ENCODE measurements at places on chromosomes 16 and 17.

DNA sequence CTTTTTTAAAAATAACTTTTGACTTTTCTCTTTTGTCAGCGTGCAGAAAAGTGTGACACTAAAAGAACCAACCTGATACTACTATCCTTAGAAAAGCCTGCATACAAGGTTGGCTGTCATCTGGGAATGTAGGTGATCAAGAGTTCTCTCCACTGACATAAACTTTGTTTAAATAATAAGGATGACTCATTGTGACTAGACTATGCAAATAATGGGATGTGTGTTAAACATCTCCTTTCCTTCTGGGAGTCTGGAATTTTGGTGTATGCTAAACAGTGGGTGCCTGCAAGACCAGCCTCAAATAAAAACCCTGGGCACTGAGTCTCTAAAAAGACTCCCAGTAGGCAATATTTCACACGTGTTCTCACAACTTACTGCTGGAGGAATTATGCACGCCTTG lies 373.4 kb downstream of the CNTNAP4 start:
- DNase-seq, result no peak

DNA sequence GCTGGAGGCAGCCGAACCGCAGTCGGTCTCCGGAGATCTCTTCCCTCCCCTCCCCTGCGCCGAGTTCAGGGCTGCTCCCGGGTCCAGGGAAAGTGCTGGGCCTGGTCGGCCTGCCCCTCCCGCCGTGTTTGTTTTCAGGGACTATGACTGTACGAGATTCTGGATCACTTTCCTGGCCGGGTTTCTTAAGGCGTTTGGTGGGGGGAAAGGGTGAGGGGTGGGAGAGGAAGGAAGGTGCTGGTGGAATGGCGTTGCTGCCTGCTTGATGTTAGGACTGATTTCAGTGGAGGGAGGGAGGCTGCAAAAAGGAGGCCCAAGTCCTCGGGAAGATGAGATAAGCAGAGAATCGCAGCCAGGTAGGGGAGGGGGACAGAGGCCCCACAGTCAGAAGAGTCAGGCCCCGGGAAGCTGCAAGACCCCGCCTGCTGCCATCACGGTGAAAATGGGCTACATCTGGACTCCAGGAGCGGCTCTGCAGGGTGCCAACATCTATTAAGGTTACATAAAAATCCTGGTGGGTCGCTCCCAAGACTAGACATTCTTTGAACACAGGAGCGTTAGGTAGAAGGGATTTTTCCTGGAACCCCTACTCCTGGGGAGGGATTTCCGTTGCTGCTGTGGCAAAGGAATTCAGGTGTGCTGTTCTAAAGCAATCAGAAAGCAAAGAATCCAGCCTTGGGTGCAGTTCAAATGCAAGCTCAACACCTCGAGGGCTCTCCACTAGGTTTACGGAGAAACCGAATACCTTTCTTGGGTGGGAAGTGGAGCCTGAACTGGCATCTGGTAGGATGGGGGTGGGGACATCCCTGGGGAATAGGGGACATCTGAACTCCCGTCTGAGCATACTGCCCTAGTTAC lies 1.2 kb downstream of the ARHGAP44 start:
- no peak for DNase-seq

DNA sequence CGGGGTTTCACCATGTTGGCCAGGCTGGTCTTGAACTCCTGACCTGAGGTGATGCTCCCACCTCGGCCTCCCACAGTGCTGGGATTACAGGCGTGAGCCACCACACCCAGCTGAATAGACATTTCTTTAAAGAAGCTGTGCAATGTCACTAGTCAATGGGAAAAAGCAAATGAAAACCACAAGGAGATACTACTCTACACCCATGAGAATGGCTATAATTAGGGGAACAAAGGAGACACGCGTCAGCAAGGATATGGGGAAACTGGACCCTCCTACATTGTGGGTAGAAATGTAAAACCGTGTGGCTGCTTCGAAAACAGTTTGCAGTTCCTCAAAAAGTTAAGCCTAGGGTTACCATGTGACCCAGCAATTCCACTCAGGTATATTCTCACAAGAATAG lies 103.4 kb downstream of the VPS53 start:
- DNase-seq, result no peak

DNA sequence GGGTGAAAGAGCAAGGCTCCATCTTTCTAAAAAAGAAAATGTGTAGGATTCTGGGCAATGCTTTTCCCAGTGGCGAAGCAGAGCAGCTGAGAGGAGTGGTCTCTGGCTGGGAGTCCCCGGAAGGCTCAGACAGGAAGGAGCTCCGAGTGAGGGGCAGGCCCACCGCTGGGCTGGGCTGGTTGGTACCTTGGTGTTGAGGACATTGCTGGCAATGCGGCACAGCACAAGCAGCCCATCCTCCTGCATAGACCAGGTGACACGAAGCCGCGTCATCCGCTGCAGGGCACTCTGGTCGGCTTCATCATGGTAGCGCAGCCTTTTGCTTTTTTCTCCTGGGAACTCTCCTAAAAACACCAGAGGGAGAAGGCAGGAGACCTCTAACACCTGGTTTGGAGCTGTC lies 63.9 kb downstream of the GTF3C1 start:
- DNase-seq, result no peak

DNA sequence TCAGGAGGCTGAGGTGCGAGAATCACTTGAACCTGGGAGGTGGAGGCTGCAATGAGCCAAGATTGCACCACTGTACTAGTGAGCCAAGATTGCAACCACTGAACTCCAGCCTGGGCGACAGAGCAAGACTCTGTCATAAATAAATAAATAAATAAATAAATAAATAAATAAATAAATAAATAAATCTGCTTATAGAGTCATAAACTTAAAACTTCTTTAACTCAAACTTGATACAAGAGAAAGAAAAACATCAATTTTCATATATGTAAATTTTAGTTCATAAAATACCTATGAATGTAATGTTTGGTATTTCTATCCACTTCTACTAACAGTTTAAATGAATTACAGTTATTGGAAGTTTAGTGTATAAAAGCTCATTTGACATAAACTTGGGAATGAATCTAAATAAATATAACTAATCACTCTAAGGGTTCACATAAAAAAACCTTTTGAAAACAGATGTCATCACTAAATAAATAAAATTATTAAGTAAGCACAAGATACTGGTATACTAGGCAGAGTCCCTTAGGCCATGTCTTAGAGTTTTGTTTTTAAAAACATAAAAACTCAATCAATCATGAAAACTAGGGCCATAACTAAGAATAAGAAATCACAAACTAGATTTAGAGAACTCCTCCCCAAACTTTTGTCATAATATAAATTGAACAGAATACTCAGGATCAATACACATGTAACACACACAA lies 54.1 kb downstream of the SMURF2 start:
- no peak for DNase-seq

DNA sequence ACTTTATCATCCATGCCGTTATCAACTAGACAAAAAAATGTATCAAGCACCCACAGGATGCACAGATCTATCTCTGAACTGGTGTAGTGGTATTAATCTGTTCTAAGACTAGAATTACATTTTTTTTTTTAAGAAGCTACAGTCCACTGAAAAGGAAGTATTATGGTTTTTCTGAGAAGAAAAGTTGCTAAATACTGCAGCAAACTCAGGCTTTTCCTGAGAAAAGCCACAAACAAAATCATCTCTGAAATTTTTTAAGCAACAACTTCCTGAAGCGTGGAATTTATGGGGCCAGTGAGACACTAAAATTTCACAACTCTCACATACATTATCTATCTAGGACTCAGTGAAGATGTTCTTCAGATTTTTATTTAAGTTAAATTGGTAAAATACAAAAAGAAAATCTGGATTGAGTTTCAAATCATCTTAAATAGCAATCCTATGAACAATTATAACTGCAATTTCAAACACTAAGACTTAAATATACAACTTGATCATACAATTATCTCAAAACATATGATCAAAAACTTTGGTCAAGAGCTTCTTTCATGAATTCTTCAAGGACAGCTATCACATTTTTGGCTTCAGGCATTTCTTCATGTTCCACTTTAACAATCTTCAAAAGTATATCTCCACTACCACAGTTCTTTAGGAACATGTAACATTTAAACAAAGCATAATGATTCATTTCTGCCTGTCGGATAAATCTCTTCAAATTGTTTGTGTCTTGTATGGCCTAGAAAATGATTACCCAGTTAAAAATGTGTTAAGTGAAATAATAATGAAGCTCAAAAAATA lies 10.5 kb downstream of the C17orf75 start:
- DNase-seq, result no peak

DNA sequence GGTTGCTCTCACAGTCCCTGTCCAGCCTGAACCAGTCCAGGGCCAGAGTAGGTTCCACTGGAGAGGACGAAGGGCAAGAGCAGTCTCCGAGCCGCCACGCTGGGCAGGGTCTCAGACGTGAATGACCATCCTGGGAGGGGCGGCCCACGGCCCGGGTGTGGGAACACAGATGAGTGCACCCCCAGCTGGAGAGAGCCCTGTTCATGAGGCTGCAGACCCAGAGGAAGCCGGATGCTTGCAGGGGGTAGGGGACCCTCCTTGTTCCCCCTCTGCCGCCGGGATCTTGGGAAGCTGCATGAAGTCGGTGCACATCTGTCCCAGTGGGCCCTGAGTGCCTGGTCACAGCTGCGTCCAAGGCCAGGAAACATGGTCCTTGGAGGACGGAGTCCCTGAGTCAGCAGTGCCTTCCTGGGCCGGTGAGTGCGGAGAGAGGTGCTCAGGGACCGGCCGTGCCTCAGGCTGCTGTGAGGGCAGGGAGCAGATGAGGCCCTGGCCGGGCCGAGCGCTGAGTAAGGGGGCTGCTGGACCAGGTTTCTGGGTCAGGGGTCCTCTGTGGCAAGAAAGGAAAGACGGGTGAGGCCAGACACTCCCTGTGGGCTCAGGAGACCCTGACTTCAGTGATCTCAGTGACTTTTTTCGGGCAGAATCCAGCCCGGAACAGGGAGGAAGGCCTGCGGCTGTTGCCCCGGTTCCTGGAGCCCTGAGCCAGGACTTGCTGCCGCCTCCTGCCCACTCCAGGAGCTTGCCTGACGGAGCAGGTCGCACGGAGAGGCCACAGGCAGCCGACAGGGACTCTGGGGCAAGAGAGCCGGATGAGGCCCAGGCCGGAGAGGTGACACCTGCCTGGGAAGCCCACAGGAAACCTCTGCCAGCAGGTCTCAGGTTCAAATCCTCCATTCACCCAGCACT lies 45.8 kb downstream of the ACTG1 start:
- DNase-seq, result no peak

DNA sequence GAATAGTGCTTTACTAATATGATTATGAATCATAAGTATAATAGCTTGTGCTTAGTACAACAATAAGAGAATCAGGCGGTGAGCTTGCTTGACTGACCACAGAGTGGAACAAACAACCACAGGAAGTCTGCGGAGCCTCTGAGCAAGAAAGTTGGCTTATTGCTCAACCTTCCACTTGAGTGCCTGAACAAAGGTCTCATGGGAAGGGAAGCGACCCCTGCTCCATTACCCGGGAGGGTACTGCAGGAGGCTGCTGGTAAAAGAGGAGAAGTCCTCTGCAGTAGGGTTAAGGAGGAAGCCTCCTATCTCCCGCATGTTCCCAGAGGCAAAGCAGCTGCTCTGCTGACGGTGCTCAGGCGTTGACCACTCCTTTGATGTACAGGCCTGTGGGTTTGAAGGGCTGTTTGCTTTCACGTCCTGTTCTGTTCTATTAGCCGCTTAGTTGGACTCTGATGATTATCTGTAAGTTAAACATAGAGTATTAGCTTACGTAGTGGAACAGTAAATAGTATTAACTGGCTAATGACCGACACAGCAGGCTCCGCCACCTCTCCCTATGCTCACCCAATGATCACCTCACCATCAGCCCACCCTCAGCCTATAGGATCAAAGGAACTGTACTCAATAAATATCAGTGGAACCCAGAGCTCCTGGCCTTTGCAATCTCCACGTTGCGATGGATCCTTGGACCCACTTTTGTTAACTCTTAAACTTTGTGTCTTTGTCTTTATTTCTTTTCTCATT lies 17.5 kb downstream of the ALOX15B start:
- DNase-seq, result peak; percentile 80

DNA sequence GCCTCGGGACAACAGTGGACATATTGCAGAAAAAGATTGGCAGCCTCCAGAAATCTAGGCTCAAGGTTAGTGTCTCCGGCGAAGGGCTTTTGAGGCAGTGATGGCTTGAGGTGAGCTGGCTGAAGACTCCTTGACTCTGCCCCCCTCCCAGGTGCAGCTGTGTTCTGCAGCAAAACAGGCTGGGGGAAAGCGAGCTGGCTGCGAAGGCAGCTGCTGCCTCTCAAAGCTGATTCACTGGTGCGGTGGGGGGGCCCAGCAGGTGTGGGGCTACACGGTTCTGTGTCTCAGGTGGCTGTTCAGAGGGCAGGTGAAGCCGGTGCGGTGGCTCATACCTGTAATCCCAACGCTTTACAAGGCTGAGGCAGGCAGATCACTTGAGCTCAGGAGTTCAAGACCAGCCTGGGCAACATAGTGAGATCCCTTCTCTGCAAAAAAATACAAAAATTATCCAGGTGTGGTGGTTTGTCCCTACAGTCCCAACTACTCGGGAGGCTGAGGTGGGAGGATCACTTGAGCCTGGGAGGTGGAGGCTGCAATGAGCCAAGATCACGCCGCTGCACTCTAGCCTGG lies 22.9 kb downstream of the C16orf96 start:
- no peak for DNase-seq

DNA sequence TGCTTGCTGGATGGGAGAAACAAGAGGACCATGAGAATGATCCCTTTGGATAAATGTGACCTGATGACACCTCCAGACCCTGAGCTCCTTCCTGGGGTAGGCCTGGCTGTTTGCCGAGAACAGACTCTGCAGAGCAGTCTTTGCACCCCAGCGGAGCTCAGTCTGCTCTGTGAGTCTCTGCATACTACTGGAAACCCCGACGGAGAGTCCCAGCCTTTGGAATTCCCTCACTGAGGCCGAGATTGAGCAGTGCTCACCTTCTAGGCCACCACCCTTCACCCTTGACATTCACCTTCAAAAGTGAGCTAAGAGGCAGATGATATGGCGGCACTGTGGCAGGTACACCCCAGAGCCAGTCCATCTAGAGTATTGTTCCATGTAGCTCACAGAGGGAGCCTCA lies 172.2 kb upstream of the CDH13 start:
- DNase-seq, result no peak

DNA sequence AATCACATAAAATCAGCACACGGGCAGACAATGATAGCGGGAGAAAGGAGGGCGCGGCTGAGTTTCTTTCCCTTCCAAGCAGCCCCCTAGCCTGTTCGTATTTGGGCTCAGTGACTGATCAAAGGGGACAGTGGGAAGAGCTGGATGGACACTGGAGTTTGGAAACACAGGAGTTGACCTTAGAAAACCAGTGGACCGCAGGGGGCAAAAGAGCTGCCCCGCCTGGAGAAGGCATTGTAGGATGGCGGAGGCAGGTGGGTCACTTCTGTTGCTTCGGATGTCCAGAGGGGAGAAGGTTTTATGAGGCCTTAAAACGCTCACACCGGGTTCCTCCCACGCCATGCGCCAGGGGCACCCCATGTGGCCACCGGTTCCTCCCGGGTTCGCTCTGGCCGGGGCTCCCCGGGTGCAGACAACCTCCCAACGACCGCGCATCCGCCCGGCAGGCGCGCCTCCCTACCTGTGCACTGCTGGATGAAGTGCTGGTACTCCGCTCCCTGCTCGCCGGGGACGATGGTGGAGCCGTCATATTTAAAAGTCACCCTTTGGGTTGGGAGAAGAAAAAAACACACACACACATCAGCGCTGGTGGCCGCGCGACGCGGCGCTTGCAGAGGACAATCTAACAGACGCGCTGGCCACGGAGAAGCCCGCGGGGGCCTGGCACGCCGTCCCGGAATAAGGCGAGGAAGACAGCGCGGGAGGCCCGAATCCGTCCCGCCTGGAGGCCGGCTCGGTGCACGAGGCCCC lies 662 bp downstream of the COTL1 start:
- no peak for DNase-seq

GRCh38 chr16:5059386-5060072 lies 6.2 kb downstream of the C16orf89 start:
- DNase-seq, result no peak
